ENCODE measurements at places on chromosomes 1 and 21.

DNA sequence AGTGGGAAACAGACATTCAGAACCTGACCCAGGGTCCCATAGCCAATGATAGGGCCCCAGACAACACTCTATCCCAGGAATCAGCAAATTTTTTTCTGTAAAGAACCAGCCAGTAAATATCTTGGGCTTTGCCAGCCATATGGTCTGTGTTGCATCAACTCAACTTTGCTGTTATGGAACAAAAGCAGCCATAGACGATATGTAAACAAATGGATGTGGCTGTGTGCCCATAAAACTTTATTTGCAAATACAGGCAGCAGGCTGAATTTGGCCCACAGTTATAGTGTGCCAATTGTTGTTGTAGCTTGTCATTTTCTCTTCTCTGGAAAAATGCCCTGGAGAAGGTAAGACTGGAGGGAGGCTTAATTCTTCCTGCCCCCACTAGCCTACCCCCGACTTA is 431.1 kb upstream of the VAMP3 start:
- DNase-seq = peak; percentile 14

- DNase-seq = no peak
These were observed 588.5 kb downstream of the AGBL4 start for GRCh38 chr1:49435291-49435690.

DNA sequence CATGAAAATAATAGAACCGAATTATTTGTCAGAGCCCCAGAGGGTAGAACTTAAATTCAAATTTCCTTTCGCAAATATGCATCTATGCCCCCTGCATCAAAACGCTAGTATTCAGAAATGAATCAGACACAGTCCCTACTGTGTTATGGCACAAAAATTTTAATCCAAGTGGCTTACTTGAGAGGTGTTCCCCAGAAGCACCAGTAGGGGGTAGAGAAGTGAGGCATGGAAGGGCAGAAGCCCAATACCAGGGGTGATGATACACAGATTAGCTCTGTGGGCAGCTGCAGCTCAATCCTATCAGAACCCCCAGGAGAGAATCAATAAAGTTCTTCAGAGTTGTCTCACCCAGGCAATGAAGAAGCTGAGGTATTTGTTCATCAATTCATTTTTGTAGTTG is 342.2 kb downstream of the OMA1 start:
- DNase-seq = peak; percentile 19

GRCh38 chr1:226308166-226308722 is 720 bp downstream of the LIN9 start:
- no peak for DNase-seq

DNA sequence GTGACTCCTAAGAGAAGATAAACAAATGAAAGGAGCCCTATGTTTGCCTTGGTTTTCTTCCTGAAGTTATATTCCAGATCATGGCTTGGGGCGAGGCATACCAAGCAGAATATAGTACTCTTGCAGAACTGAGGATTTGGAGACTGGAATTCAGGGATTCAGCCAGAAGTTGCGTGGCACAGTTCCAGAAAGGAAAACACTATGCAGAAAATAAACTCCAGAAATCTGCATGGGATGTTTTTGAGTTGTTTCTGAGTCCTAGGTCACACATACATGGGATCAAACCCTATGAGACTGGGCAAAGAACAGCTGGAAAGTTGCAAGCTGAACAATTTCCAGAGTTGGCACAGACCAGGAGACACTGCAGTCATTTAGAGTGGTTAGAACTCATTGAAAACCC is 42.9 kb upstream of the IFFO2 start:
- peak; percentile 83 for DNase-seq

DNA sequence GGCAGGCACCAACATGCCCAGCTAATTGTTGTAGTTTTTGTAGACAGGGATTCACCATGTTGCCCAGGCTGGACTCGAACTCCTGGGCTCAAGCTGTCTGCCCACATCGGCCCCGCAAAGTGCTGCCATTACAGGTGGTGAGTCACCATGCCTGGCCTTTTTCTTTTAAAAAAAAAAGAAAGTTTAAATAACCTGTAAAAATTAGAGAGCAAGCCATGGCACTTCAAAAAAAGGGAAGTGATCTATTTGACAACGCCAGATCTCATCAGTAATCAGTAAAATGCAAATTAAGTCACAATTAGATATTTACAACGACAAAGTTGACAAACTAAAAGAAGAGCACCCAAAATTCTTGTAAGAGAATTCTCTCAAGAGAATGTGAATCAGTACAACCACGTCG is 2.9 kb upstream of the RBBP5 start:
- DNase-seq = no peak

DNA sequence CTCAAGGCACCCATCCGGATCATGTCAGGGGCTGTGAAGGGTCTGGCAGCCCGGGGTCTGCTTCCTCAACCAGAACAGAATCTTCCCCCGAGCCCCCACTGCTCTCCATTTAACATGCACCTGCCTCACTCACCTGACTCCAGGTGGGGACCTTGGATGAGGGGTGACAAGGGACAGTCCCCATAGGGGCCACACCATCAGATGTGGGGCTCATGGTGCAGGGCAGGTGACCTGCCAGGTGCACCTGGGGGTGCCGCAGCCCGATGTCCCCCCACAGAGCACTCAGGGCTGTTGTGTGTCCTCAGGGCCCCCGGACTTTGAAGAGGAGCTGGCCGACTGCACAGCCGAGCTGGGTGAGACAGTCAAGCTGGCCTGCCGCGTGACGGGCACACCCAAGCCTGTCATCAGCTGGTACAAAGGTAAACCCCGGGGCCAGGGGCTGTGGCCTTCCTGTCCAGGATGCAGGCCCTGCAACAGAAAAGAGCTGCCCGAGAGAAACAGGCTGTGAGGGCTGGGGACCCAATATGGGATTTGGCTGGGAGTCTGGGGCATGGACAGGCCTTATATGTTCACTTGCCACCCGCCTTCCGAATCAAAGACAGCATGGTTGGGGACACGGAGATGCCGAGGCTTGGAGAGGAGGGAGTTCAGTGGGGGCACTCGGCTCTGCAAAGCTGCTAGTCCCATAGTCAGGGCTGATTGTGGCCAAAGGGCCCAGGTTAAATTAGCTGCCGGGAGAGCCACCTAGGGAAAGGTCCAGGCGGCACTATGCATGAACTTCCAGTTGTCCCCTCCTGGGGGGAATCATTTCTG is 64.6 kb downstream of the TRIM11 start:
- DNase-seq = no peak

DNA sequence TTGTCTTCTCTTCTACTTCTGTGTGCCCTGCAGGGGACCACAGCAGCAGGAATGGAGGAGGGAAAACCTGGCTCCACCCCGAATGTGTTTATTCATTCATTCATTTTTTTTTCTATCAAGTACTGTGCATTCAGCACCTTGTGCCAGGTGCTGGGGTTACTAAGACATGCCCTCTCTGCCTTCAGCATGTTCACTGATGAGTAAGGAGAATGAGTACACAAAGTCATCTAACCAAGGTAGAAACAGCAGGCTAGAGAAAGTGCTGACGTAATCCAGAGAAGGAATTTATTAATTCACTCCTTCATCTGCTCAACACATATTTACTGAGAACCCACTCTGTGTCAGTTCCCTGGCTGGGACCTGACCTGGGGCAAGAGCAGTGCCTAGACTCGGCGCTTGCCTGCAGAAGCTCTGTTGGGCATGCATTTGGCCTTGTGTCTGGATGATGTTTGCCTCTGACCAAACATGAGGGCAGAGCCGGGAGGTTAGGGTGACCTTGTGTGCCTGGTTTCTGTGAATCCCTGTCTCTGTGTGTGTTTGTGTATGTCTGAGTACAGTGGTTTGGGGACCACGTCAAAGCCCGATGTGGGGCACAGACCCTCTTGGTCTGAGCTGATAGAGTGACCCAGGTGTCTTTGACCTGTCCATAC is 3.3 kb upstream of the MYOG start:
- DNase-seq = no peak

DNA sequence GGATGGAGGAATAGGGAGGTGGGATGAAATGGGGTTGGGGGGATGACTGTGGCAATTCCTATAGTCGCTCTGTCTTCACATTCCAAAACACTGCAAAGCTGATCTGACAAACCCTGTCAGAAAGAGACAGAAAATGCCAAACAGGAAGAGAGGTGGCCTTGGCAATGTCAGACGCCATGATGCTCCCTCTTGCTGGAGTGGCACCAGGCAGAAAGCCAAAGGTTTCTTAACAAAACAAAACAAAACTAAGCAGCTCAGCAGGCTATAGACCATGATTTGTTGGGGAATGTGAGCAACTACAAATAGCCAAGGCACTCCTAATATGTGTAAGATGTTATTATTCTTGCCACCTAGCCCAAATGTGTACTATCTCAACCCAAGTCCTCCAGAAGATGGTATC is 42.9 kb upstream of the PLA2G2C start:
- no peak for DNase-seq

GRCh38 chr1:245290836-245291235 is 136.1 kb downstream of the KIF26B start:
- no peak for DNase-seq

- DNase-seq = no peak
These were observed 31.8 kb downstream of the DIPK1A start for GRCh38 chr1:92929461-92929860.

DNA sequence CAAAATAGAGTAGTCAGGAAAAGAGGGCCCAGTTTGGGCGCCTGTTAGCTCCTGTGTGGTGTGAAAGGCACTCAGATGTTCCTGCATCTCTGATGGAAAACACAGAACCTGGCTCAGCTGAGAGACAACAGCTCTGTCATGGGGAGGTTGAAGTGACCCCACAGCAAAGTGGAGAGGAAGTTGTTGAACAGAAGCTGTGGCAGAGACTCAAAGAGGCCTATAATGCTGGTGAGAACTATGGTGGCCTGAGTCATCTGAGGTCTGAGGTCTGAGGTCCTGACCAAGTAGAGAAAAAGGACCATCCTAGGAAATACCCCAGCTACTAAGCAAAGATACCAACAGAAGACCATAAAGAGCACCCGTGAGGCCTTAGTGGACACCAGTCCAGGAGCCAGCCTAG is 45.6 kb upstream of the JAK1 start:
- DNase-seq = no peak

- peak; percentile 35 for DNase-seq
These were observed 355.2 kb downstream of the PBX1 start for GRCh38 chr1:164914208-164914607.

GRCh38 chr1:26257222-26257621 is 22.7 kb upstream of the SH3BGRL3 start:
- DNase-seq = no peak

- peak; percentile 46 for DNase-seq
These were observed 4.0 kb downstream of the ERG start for GRCh38 chr21:38494251-38494642.

DNA sequence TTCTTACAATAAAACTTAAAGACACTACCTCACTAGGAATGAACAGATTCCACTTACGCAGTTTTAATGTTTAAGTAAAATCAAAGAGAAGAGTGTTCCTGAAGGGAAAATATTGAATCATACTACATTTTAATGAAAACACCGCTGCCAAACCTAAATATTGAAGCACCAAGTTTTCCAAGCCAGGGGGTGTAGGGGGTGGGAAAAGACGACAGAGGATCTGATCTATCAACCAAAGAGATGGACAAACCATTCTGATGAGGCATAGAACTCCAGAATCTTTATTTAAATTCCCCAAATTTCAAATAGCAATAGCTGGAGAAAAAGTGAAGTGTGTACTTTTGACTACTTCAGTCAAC is 1.2 kb downstream of the ELK4 start:
- no peak for DNase-seq

DNA sequence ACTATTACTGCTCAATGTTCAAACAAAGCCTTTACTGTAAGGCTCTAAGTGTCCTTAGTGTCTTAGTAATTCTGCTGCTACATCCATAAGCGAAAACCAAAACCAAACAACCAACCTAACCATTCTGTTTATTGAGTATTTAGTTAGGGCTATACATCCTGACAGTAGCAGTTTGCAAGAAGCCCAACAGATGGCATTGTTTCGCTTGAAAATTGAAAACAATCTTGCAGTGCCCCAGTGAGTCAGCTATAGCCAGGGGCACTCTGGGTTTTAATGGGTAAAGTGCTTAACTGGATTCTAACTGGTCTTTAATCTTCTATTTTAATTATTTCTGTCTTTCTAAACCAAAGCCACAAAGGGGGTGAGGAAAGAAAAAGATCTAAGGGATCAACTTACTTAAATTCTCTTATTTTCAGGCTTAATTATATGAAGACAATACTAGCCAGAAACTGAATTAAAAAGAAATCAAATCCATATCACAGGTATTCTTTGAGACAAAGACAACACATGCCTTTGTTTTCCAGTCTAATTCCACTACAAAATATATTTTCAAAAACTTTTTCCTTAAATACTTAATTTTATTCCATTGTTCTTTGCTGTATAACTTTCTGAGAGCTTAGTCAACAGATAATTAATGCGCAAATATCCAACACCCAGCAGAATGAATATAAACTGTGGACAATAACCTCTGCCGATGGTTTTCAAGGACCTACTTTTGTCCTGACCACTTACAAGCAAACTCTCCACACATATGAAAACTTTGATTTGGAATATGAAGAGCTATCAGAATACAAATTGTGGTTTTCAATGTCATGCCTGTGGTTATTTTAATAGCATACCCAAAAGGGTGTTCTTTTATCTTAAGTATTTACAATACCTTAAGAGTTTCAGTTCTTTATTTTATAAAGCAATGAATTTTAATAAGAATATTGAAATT is 15.2 kb downstream of the POGZ start:
- DNase-seq = peak; percentile 88

DNA sequence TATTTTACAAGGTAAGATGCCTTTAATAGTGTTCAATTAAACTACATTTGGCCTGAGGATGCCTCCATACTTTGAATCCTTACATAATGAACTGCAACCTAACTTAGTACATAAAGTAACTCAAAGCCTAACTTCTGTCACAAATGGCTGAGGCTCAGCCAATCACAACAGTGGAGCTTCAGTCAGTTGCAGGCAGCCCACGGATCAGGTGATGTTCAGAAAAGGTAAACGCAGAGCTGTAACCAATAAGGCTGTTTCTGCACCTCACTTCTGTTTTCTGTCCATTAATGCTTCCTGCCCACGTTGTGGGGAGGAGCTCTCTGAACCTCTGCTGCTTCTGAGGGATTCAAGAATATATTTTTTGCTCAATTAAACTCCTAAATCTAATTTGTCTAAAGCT is 94.8 kb upstream of the KIAA0040 start:
- no peak for DNase-seq

GRCh38 chr21:35578347-35578782 is 482.0 kb downstream of the SETD4 start:
- peak; percentile 95 for DNase-seq

DNA sequence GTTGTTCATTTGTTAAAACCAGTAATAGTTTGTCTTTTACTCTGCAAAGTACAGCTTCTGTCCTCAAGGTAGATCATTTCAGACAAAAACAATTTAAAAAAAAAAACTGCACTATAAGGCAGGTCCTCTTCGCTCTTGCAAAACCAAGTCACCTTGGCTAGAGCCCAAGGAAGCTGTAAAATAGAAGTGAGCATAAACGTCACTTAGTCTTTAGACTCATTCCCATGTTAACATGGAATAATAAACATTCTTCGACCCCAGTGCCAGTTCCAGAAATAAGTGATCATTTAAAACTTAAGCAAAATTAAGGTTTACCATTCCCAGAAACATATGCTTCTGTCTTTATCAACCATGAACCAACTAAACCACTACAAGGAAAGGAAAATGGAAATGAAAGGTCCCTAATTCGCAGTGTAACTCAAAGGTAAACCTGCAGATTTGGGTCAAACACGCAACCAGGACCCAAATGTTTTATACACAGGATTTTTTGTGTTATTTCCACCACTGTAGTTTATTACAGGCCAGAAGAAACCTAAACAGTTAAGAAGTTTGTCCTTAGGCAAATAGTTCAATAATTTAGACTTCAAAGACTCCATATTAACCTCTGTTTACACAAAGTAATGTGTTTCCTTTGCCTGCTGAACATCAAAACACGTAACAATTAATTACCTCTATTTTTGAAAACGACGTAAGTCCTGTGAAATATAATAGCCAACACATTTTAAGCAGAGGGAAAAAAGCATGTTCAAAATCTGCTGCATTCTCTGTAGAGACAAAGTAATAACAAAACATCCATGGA is 54.6 kb downstream of the TGFBR3 start:
- DNase-seq = peak; percentile 73
